Stimulated activated CD4-positive, alpha-beta T cell treated with anti-CD3 and anti-CD28 coated beads, Interleukin-4, amount 100 ng/mL, for 48 hours (primary cell): ENCODE measurements at places on chromosomes 16 and 17.

GRCh38 chr17:44105483-44105882, 18.0 kb downstream of the HDAC5 start:
- DNase-seq, result no peak

DNA sequence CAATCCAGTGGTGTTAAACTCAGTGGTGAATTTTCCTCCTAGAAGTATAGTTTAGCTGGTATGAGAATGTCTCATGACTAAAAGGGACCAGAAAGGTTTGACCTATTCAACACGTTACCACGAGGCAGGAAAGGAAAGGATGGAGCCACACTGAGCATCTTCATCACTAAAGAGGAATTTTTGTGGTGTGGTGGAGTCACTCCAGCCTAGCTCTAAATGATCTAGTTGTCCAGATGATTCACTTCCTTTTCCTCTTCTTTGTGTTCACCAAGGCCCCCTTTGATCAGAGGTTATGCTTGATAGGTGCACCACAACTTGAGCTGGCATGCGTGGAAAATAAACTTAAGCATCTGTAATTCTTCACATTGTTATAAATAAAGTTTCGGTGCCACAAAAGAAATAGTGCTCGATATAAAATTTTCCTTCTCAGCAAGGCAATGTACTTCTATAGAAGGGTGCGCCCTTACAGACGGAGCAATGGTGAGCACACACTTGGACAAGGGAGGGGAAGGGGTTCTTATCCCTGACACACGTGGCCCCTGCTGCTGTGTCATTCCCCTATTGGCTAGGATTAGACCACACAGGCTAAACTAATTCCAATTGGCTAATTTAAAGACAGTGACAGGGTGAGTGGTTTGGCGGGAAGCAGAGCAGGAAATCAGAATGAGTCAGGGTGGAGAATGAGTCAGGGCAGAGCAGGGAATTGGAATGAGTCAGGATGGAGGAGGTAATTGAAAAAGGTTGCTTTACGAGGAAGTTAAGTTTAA, 254.6 kb downstream of the HS3ST3A1 start:
- peak; percentile 11 for DNase-seq

DNA sequence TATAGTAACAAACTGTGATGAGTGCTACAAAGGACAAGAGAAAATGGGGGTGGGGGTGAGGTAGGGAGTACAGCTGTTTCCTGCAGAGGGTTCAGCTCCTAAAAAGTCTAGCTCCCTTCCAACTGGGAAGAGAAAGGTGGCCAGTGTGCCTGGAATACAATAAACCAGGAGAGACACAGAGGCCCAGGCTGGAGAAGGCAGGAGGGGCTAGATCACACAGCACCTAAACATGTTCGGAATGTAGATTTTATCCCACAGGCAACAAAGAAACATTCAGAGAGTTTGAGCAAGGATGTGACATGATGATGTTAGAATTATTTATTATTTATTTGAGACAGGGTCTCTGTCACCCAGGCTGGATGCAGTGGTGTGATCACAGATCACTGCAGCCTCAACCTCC, 10.2 kb downstream of the TEX2 start:
- no peak for DNase-seq

- DNase-seq, result no peak
Measured at GRCh38 chr16:68715471-68715870, 21.6 kb upstream of the CDH1 start.

DNA sequence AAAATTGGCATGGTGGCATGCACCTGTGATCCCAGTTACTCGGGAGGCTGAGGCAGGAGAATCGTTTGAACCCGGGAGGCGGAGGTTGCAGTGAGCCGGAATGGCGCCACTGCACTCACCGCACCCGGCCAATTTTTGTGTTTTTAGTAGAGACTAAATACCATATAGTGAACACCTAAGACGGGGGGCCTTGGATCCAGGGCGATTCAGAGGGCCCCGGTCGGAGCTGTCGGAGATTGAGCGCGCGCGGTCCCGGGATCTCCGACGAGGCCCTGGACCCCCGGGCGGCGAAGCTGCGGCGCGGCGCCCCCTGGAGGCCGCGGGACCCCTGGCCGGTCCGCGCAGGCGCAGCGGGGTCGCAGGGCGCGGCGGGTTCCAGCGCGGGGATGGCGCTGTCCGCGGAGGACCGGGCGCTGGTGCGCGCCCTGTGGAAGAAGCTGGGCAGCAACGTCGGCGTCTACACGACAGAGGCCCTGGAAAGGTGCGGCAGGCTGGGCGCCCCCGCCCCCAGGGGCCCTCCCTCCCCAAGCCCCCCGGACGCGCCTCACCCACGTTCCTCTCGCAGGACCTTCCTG, at the start of gene HBQ1:
Gene HBQ1, plus strand, starts transcription at position 359 of the 575 bp plus-strand sequence. Its CDS starts 28 bp downstream, at position 387.
- DNase-seq, result peak; percentile 31

GRCh38 chr16:51896013-51896412, 650.9 kb downstream of the TOX3 start:
- DNase-seq, result no peak

DNA sequence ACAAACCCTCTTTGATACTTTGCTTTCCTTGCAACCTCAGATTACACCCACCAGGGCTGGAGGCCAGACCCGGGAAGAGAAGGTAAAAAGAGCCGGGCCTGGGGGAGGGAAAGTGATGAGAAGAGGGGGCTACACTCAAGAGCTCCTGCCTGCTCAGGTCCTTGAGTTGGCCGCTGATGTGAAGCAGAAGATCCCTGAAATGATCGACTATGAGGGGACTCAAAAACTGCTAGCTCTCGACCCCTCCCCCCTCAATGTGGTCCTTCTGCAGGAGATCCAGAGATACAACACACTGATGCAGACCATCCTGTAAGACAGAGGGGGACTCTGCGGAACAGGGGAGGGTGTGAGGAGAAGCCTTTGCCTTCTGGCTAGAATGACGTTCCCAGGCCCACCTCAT, 2.8 kb upstream of the KDM6B start:
- DNase-seq, result no peak

- DNase-seq, result no peak
Measured at GRCh38 chr16:30079480-30079879, 3.7 kb downstream of the PPP4C start.

DNA sequence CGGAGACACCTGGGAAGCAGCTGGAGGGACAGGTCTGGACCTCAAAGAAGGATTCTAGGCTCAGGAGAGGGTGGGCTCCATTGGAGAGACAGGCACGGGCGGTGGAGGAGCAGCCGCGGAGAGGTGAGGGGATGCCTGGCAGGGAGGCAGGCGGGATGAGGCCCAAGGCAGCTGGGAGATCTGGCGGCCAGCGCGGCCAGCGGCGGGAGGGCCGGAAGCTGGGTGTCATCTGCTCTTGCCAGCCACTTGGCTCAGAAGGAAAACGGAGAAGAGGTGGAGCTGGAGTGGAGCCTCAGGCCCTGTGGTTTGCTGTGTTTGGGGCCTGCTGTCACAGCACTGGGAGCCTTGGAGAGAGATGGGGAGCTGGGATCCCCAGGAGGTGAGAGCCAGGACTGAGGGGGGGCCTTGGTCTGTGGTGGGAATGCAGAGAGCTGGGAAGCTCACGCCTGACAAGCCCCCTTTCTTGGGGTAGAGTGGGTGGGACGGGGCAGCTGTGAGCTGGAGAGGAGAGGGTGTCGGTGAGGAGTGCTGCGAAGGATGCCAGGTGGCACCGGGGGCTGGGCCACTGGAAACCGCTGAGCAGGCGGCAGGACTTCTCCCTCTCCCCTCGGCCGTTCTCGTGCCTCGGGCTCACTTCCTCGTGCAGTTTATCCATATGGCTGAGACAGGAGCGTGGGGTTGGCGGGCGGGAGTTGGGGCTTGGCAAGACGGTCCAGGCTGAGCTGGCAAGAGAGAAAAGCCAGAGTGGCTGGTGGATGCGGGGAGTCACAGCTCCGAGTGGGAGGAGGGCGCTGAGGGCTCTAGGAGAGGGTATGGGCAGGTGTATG, 8.0 kb downstream of the TBC1D24 start:
- no peak for DNase-seq

- no peak for DNase-seq
Measured at GRCh38 chr17:76145231-76146052, 4.4 kb upstream of the FOXJ1 start.

GRCh38 chr17:80413771-80414507, 1.0 kb upstream of the ENDOV start:
- DNase-seq, result no peak

- DNase-seq, result no peak
Measured at GRCh38 chr17:81123052-81124048, 42.0 kb upstream of the PVALEF start.

DNA sequence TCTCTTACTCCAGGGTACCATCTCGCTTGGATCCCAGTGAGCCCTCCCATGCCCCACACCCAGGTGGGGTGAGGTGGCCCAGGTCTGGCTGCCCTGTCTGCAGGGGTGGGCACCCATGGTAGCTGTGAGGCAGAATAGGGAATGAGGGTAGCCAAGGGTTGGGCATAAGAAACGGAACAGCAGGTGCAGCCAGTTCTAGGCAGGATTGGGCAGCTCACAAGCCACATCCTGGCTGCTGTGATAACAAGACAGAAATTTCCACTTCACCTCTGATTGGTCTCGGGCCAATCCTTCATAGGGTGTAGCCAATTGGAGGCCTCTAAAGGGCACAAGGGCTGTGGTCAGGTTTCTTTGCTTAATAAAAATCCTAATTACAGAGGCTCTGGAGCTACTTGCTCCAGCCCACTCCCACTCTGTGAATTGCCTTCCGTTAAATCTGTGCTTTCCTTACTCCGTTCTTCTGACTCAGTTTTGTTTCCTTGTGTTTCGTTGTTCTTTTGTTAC, 1.5 kb upstream of the ARHGDIG start:
- no peak for DNase-seq

DNA sequence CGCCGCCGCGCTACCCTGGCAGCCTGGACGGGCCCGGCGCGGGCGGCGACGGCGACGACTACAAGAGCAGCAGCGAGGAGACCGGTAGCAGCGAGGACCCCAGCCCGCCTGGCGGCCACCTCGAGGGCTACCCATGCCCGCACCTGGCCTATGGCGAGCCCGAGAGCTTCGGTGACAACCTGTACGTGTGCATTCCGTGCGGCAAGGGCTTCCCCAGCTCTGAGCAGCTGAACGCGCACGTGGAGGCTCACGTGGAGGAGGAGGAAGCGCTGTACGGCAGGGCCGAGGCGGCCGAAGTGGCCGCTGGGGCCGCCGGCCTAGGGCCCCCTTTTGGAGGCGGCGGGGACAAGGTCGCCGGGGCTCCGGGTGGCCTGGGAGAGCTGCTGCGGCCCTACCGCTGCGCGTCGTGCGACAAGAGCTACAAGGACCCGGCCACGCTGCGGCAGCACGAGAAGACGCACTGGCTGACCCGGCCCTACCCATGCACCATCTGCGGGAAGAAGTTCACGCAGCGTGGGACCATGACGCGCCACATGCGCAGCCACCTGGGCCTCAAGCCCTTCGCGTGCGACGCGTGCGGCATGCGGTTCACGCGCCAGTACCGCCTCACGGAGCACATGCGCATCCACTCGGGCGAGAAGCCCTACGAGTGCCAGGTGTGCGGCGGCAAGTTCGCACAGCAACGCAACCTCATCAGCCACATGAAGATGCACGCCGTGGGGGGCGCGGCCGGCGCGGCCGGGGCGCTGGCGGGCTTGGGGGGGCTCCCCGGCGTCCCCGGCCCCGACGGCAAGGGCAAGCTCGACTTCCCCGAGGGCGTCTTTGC, 3.1 kb downstream of the HIC1 start:
- DNase-seq, result no peak

GRCh38 chr16:4859900-4860255, 12.6 kb downstream of the UBN1 start:
- no peak for DNase-seq

DNA sequence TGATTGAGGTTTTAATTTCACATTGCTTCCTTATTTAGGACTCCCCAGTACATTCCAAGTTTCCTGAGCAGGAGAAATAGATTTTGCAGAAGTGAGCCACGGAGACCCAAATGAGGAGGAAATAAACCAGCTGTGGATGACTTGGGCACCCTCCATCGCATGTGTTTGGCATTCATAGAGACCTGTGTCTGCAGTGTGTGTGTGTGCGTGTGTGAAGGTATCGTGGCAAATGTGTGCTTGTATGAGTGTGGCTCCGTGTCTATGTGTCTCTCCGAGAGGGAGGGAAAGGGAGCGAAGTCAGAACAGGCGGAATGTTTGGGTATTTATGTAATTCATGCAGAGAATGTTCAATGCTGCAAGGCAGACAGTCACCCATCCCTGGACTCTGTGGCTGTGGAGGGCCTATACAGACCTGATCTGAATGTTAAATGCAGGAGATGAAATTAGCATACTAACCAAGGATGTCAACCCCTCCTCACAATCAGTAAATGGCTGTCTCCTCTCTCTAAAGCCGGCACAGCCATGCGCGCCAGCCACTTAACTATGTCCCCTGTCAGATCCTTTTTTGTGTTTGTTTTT, 186.0 kb upstream of the ZFHX3 start:
- DNase-seq, result no peak

DNA sequence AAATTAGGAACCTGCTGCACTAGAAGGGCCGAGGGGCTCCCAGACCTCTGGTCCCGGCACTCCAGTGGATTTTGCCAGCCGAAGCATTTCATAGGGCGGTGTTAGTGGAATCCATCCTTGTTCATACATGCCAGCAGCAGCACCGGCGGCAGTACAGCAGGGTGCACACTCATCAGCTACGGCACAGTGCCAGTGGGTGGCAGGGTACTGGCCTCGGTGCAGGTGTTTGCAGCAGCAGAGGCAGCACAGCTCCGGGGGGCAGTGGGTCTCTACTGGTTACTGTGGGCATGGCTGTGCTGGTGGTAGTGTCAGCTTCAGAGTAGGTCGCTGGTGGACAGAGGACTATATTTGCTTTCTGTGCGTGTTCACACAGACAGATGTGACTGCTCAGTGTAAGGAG, 985.7 kb downstream of the CDH8 start:
- no peak for DNase-seq

DNA sequence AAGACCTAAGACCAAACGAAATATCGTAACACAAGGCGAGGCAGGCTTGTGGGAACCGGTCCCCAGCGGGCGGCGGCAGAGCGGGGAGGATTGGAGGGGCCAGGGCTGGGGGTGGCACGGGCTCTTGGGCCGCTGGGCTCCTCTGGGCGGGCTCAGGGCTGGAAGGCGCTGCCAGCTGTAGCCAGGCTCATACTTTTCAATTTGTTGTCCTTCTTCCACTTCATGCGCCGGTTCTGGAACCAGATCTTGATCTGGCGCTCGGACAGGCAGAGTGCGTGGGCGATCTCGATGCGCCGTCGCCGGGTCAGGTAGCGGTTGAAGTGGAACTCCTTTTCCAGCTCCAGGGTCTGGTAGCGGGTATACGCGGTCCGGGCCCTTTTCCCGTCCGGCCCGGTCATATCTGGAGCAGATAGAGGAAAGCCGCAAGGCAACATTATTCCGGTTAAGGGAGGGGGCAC, 1.5 kb downstream of the HOXB5 start:
- DNase-seq, result no peak

- no peak for DNase-seq
Measured at GRCh38 chr17:30309591-30309990, 17.8 kb upstream of the BLMH start.

- DNase-seq, result no peak
Measured at GRCh38 chr16:50390371-50390771, 21.6 kb upstream of the BRD7 start.
